ENCODE measurements at places on chromosomes 12 and 14.
A peak's percentile ranks its signal among the peaks of the same experiment; 100 is the strongest.

GRCh38 chr14:102417001-102417431, 54.3 kb downstream of the TECPR2 start:
- DNase-seq, result no peak

- DNase-seq, result peak; percentile 54
Observed at GRCh38 chr14:61145034-61145902, 135.9 kb downstream of the TMEM30B start.

DNA sequence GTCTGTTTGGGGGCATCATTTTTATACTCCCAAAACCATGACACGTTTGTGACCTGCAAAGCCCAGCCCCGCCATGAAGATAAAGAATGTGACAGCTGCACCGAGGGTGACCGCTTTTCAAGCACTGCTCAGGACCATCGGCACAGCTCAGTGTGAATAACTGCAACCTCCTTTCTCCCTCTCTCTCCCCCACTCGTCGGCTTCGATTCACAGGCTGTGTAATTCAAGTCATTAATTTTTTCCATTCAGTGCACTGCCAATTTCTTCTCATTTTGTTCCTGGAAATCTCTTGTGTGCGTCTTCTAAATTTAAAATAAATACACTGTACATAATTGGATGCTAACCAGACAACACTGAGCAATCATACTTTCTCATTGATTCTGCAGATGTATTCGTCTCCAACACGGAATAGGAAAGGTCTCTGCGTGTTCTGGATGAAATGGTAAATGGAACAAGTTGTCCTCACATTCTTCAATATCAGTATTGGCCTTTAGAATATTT, 260.8 kb downstream of the TTC8 start:
- DNase-seq, result no peak

GRCh38 chr12:870378-870777, 79.1 kb downstream of the RAD52 start:
- no peak for DNase-seq

DNA sequence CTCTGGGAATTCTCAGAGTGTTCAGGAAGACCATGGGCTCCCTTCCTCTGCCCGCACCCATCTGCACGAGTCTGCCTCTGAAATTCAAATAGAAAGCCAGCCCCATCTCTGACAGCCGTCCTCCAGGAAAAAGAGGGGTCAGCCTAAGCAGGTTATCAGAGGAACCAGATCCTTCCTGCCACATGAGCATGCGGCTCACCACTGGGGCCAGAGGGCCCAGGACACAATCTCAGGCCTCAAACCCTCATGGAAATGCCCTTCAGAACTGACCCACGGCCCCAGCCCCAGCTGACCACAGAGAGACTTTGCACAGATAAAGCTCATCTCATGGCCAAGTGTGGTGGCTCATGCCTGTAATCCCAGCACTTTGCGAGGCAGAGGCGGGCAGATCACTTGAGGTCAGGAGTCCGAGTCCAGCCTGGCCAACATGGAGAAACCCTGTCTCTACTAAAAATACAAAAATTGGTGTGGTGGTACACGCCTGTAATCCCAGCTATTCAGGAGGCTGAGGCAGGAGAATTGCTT, 23.2 kb downstream of the PXN start:
- no peak for DNase-seq

- DNase-seq, result no peak
Observed at GRCh38 chr14:42806909-42807315, 1200.2 kb downstream of the LRFN5 start.

- DNase-seq, result no peak
Observed at GRCh38 chr12:11136075-11136474, 1.6 kb upstream of the TAS2R30 start.

GRCh38 chr12:93234641-93235040, 143.1 kb upstream of the NUDT4 start:
- peak; percentile 28 for DNase-seq

DNA sequence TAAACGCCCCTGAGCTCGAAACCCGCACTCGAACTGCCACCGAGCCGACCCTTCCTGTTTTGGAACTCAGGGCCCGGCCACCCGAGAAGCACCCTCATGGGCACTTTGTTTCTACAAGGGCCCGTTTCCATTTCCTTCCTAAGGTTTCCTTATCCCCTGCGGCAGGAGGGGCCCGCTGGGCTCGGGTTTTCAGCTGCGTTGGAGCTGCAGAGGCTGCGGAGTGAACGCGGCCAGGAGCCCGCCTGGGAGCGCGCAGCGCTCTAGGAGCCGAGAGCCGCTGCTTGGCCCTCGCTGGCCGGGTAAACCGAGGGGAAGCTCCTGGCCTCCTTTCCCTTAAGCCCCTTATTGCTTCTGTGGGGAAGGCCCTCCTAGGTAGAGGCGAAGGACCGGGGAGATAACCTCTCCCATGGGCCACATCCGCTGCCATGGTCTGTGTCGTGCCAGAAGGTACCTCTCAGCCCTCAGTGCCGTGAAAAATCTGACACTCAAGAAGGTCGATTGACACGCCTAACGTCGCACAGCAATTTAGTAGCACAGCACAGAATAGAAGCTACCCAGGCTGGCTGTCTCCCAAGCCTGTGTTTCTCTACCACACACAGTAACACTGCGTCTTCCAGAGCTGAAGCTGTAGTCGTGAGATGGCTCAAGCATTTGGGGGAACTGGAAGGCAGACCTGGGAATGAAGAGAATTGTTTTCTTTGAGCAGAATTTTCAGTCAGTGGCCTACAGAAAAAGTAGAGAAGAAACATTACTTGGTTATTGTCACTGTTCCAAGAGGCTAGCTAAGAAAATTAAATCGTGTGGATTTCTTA, 12.9 kb upstream of the CALM1 start:
- DNase-seq, result peak; percentile 87

- DNase-seq, result no peak
Observed at GRCh38 chr14:49220492-49220891, 365.7 kb downstream of the RPS29 start.

DNA sequence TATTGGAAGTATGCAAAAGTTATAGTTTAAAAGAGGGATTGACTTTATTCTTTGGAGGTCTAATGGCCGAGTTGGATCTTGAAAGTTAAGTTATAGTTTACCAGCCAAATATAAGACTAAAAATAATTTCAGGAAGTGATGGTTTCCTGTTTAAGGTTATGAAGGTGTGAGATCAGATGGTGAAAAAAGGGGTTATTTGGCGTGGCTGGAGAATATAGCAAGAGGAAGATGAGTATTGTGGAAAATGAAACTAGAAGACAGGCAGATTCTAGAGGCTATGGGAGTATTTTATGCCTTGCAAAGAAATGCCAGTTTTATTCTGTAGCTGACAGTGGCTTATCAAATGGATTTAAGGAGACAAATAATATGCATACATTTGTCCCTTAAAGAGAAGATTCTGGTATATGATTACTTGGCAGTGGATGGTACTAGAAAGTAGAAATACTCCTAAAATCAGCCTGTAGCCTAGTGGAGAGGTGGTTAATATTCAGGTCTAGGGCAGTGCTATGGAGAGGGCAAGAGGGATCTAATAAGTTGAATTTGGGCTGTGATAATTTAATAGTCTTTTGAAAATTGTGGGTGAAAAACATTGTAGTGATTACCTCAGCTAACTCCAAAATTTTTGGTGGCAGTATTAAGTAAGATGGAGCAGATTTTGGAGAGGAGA, 1091.8 kb upstream of the ATXN7L3B start:
- DNase-seq, result no peak

DNA sequence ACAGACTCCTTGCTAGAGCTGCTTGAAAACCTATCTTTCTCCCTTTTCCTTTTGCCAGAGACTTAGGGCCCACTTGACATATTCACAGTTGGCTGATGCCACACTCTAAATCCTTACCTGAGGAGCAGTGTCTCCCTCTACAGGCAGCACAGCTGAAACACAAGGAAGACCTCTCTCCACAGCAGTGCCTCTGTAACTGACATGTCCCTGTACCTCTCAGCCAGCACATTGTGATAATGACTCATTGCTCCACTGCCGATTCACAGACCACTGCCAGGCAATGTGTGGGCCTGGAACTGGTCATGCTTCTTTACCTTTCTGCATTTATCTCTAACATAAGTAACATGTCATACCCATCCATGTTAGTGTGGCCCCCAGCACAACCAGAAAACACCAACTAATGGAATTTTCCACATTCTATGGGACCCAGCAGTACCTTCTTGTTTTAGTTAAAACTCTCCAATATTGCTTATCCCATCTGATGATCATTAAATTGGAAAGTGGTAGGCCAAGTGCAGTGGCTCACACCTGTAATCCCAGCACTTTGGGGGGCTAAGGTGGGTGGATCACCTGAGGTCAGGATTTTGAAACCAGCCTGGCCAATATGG, 56.5 kb downstream of the GTF2A1 start:
- peak; percentile 96 for DNase-seq

DNA sequence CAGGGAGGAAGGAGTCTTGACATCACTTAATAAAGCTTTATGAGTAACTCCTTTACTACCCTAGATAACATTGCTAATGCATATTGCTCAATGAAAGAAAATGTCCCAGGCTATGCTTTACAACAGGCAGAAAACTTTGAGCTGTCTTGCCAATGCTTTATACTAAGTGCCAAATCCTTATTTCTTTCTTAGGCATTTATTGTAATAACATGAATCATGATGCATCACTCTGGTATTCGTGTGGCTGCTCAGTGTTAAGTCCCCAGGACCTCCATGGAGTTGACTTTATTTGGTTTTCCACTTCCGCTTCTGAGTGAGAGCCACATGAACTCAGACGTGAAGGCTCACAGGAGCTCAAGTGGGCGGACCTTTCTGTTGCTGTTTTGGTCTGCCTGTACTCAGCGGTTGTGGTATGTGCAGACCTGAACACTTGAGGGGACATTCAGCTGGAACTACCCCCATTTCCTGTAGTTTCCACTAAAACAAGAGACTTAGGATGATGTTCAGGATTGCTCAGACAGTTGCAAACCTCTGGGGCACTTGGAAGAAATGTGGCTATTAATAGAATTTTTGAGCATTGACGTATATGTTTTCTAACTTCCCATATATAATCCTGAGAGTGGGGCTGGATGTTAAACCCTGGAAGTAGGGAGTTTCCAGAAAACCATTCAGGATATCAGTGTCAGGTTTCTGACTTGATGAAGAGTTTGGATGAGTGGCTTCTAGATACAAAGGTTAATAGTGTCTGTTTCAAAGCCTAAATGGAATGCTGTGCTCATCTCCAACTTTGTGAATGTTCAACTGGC, 258.6 kb downstream of the MSRB3 start:
- DNase-seq, result peak; percentile 25

GRCh38 chr14:61341275-61342206, 20.2 kb downstream of the PRKCH start:
- DNase-seq, result no peak

DNA sequence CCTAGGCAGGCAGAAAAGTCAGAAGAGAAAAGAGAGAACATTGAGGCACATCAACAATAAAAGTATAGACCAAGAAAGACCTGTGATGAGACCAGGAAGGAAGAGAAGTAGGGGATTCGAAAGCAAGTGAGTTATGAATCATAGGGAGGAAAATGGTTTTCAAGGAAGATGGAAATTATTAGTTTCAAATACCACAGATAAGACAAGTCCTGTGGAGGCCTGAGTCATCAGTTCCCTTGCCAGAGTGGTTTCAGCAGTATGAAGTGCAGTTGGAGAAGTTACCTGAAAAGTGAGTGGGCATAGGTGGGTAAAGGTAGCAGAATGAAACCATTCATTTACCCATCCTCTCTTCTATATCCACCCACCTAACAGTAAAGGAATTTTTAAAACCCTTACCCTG, 25.2 kb upstream of the TSPAN8 start:
- no peak for DNase-seq

- DNase-seq, result no peak
Observed at GRCh38 chr12:93514853-93515252, 47.5 kb downstream of the MRPL42 start.

DNA sequence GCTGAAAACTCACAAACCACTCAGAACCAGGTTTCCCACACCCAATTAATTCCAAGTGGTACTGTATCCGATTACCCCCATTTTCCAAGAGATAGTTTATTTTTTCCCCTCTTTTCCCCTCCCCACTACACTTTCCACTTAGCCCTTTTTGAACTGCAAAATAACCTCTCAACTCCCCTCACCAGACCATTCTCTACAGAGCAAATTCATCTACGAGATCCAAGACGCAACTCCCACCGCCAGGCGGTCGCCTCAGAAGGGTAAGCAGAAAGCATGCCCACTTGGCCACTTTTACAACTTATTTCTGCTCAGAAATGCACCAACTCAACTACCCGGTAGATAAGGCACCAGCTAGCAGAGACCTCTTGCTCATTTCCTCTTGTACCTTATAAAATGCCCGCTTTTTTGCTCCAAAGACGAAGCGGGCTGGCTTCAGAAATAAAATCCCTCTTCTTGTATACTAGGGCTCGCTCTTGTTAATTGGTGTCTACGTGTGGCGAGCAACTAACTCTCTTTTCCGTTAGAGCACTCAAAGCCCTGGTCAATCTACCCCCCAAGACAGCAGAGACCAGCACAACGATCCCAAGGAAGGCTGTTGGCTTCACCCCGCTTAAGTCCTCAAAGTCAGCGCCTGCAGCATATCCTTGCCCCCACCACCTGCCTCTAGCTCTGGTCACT, 910 bp upstream of the SRP54 start:
- peak; percentile 74 for DNase-seq

- DNase-seq, result no peak
Observed at GRCh38 chr14:31377433-31377832, 42.9 kb downstream of the HEATR5A start.

- peak; percentile 37 for DNase-seq
Observed at GRCh38 chr14:51386983-51387735, 147.1 kb downstream of the TMX1 start.

- DNase-seq, result peak; percentile 69
Observed at GRCh38 chr12:44972746-44973421, 78.0 kb downstream of the DBX2 start.

- peak; percentile 48 for DNase-seq
Observed at GRCh38 chr14:55306938-55307589, 35.8 kb downstream of the FBXO34 start.

DNA sequence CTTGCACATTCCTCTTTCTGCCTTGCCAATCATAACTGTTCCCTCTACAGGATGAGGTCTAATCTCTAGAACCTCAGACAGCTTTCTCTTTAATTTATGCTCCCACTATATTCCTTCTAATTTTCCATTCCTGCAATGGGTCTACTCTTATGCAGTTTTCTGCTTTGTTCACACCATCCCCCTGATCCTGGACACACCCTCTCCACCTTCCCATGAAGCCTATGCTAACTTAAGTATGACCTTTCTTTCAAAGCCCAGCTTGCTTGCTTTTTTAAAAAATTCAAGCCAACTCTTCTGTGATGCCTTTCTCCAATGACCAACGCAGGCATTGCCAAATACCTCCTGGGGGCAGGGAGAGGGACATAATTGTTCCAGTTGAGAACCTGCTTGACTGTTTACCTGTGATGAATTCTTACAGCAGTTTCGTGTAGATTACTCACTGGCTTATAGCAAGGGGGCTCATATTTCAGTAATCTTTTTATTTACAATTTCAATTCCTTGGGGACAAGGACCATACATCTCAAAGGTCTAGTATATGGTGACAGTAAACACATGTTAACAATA, 7.8 kb downstream of the SLC38A1 start:
- DNase-seq, result no peak

Data from mesendoderm (in vitro differentiated cells).